ENCODE measurements at places on chromosomes 13 and 19.

- no peak for DNase-seq
These were observed 290.9 kb upstream of the SOX21 start for GRCh38 chr13:95003019-95003813.

DNA sequence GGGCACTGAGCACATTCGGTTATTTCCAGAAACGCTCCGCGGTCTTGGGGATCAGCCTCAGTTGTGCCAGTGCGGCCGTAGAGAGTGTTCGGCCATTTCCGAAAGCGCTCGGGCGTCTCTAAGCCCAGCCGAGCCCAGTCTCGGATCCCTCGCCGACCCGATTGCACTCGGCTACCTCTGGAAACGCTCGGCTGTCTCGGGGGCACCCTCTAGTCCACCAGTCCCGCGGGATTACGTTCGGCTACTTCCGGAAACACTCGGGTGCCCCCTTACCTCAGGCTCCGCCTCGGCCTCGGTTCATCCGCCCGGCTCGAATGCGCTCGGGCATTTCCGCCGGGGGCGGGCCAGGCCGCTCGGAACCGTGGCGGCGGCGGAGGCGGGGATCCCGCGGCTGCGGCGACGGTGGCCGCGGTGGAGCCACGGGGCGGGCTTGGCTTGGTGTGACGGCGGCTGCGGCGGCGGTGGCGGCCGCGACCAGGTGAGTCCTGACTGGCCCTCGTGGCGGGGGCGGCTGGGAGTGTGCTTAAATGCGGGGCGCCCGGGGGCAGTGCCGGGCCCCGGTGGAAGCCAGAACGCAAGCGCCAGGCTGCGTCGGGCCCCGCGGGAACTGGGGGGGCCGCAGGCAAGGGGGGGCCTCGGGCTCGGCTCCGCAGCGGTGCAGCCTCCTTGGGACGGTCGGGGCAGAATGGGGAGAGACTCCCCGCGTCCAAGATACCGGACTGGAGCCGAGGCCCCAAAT lies at the start of gene PIK3R2:
PIK3R2 (plus strand) TSS at position 347 of the 739 bp plus-strand sequence. CDS start 2,717 bp downstream, outside the sequence.
- peak; percentile 100 for DNase-seq

DNA sequence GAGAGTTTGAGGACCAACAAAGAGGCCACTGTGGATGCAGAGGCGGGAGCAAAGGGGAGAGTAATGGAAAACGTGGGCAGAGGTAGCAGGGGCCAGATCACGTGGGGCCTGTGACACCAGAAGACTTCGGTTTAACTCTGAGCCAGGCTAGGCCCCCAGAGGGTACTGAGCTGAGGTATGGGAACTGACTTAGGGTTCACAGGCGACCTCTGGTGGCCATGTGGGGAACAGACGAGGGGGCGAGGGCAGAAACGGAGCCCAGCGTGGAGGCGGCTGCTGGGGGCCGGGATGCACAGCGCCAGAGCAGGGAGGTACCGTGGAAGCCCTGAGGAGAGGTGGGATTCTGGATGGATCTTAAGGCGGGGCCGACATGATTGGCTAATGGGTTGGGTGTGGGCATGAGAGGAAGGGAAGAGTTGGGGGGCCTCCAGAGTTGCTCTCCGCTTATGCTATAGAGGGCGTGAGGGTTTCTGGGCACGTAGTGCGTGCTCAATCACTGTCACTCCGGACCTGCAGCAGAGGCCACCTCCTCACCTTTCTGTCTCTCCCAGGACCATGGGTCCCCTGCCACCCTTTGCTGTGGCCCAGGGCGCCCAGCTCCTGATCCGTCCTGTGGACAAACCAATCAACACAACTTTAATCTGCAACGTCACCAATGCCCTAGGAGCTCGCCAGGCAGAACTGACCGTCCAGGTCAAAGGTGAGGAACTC lies 13.7 kb downstream of the PVR start:
- DNase-seq: peak; percentile 71

DNA sequence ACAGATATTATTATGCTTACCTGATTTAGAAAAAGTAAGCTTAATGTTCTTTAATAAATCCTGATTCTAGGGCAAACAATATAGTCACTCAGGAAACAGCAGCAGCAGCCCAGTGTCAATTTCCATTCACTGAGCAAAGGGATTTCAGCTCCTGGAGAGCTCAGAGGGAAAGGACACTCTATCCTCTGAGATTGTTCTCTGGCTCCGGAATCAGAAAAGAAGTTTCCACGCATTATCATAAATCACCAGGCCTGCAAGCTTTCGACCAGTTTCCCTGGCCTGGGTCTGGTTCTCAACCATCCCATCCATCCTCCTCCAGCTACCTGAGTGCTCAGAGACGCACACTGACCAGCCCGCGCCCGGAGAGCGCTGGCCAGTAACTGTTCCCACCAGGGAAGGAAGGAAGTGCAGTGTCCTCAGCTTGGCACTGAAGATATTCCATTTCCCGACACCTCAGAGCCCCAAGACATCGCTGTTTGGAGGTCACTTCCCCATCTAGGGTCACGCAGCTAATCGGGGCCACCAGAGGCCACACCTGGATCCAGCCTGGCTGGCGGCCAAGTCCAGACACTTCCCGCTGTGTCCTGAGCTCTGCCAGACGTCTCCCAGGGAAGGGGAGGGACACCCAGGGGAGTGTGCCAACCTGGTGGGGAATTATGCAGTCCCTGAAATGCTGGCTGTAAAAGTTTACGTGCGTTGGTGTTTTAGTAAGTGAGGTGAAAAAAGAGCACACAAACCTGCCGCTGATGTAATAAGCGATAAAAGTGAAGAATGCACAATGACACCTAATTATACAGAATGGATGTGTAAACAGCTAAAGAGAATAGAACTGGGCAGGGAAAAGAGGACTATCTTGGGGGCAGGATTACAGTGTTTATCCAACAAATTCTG lies 29.1 kb downstream of the EPS15L1 start:
- no peak for DNase-seq

GRCh38 chr13:108807841-108808240 lies 178.4 kb downstream of the MYO16 start:
- no peak for DNase-seq

- DNase-seq: no peak
These were observed 6.5 kb downstream of the MAB21L1 start for GRCh38 chr13:35469806-35470525.

DNA sequence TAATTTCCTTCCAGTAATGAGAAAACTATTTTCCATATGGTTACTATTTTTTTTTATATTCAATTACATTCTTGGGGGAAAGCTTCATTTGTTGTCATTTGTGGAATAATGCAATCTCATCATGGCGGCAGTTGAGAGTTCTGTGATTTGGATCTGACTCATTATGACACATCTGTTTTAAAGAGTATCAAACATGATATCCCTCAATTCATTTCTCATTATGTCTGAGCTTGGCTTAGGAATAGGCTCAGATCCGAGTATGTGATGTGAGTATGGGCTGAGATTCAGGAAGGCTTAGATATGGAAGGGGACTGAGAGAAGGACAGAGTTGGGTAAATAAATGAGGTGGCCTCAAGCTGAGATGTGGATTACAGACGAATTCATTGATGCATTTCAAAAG lies 64.4 kb downstream of the POSTN start:
- DNase-seq: no peak

DNA sequence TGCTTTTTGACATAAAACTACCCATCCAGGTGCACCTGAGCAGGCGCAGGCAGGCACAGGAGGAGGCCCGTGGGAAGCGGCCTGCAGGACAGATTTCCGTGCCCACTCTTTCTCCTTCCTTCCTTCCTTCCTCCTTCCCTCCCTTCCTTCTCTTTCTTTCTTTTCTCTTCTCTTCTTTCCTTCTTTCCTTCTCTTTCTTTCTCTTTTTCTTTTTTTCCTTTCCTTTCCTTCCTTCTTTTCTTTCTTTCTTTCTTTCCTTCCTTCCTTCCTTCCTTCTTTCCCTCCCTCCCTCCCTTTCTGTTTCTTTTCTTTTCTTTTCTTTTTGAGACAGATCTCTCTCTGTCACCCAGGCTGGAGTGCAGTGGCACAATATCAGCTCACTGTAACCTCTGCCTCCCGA lies 21.2 kb upstream of the TMEM255B start:
- DNase-seq: no peak

DNA sequence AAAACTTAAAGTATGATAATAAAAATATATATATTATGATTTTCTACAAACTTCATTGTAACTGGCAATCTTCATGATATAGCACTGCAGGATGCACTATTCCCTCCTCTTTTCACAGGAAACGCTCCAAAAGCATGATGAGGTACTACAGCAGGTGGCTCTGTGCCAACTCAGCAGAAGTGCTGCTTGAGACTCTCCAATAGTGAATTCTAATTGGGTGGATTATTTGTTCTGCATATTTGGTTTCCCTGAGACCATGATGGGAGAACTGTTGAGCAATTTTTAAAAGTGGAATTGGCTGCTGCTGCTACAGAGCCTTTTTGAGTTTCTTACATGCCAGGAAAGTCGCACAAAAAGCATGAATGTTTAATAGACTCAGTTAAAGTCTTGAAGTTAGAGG lies 1782.4 kb upstream of the PCDH20 start:
- DNase-seq: no peak

DNA sequence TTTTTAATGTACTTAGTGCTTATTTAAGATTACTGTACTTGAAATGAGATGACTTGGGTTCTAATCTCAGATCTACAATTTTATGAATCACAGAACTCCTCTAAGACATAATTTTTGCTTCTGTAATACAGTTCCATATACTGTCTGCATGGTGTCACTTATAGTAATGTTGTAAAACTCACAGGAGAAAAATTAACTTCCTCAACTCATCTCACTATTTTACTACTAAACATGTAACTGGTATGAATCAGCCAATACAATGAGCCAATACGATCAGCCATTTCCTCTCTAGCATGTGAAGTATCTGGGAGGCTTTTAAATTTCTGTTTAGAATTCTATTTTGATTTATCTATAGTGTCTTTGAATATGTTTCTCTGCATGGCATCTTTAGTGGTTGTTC lies 85.3 kb downstream of the NHLRC3 start:
- DNase-seq: no peak

- no peak for DNase-seq
These were observed 20.6 kb upstream of the UPF3A start for GRCh38 chr13:114260814-114261213.

GRCh38 chr13:85657942-85658341 lies 141.3 kb downstream of the SLITRK6 start:
- DNase-seq: no peak

GRCh38 chr19:38505958-38506357 lies 72.5 kb downstream of the RYR1 start:
- DNase-seq: no peak

DNA sequence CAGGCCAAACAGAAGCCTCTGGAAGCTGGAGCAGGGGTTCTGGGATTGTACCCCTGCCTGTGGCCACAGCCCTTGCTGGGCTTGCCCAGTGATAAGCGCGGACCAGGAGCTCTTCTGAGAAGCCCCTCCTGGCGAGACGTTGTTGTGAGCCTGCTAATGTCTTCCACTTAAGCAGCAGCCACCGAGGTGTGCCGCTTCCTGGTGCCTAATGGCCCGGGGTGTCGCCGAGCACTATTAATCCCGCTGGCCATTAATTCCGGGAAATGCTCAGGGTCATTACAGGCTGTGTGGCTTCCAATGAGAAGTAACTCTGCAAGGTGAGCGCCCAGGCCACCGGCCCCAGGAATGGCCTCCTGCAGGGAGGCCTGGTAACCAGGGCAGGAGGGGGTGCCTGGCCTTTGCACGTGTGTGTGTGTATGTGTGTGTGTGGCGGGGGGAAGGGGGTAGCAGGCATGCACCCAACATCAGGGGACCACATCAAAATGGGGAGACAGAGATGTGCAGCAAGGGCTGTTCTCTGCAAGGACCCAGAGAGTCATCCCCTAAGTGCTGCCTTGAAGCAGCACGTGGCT lies 175.0 kb downstream of the URI1 start:
- DNase-seq: no peak

GRCh38 chr13:97274829-97275649 lies 52.9 kb downstream of the MBNL2 start:
- DNase-seq: no peak

DNA sequence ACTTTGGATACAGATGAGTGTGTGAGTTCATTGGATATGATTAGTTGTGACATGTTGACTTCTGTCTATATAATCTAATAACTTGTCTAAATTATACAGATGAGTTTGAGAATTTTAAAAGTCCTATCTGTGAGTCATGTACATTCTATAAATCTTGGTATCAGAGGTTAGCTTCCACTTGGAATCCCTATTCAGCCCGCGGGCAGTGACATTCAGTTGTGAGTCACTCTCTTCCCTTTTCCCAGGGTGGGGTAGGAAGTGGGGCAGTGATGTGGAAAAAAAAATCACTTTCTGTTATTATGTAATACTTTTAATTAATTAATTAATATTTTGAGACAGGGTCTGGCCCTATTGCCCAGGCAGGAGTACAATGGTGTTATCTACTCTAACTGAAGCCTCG lies 33.0 kb upstream of the ZNF808 start:
- no peak for DNase-seq

- no peak for DNase-seq
These were observed 17.9 kb downstream of the NLRP9 start for GRCh38 chr19:55720214-55720746.

DNA sequence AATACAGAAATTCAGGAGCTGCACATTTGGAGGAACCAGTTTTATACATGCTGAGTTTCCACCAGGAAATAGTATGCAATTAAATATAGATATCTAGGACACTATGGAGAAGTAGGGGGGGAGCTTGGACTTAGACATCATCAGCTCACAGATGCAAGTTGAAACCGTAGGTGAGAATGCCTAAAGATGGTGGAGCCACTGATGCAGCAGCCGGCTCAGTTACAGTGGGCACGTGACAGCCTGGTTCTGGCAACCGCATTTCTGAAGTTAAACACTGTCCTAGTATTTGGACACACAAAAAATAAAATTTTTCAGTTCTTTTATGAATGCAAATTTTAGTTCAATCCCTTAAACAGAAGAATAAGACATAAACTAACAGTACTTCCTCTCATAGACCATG lies 91.5 kb upstream of the FRY start:
- DNase-seq: no peak

GRCh38 chr19:2329149-2329478 lies 630 bp downstream of the SPPL2B start:
- DNase-seq: no peak

- DNase-seq: no peak
These were observed at the start of gene CASP14 for GRCh38 chr19:15048885-15049541. Gene CASP14 (plus strand): TSS chr19:15049480. CDS start chr19:15052252, 2,772 bp downstream.

DNA sequence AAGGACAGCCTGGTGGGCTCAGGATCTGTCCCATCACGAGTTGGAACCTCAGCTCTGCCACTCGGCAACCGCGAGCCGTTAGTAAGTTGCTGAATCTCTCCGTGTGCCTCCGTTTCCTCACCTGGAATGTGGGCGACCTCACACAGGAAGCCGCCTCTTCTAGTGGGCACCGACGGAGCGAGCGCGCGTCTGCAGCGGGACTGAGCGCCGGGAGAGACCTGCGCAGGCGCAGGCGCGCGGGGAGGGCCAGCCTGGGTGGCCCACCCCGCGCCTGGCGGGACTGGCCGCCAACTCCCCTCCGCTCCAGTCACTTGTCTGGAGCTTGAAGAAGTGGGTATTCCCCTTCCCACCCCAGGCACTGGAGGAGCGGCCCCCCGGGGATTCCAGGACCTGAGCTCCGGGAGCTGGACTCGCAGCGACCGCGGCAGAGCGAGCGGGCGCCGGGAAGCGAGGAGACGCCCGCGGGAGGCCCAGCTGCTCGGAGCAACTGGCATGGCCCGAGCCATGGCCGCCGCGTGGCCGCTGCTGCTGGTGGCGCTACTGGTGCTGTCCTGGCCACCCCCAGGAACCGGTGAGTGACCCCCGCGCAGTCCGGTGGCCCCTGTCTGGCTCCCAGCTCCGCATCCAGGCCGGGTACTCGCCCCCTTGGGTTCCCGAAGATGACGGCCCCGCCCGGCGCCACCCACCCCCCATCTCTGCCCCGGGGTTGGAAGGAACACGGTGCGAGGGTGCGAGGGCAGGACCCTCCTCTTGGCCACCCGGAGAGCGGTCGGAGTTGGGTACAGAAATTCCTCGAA lies at the start of gene PVR:
PVR (plus strand) TSS at position 306 of the 797 bp plus-strand sequence; CDS start at position 493, 187 bp downstream.
- DNase-seq: peak; percentile 86

GRCh38 chr13:35791184-35791851 lies 314.8 kb upstream of the MAB21L1 start:
- no peak for DNase-seq

Data from suppressor macrophage (primary cell).